Foreskin melanocyte (primary cell): ENCODE measurements at places on chromosomes 11 and 22.
A peak's percentile ranks its signal among the peaks of the same experiment; 100 is the strongest.

GRCh38 chr22:30161051-30161469 lies 80.8 kb downstream of the HORMAD2 start:
- no peak for DNase-seq

DNA sequence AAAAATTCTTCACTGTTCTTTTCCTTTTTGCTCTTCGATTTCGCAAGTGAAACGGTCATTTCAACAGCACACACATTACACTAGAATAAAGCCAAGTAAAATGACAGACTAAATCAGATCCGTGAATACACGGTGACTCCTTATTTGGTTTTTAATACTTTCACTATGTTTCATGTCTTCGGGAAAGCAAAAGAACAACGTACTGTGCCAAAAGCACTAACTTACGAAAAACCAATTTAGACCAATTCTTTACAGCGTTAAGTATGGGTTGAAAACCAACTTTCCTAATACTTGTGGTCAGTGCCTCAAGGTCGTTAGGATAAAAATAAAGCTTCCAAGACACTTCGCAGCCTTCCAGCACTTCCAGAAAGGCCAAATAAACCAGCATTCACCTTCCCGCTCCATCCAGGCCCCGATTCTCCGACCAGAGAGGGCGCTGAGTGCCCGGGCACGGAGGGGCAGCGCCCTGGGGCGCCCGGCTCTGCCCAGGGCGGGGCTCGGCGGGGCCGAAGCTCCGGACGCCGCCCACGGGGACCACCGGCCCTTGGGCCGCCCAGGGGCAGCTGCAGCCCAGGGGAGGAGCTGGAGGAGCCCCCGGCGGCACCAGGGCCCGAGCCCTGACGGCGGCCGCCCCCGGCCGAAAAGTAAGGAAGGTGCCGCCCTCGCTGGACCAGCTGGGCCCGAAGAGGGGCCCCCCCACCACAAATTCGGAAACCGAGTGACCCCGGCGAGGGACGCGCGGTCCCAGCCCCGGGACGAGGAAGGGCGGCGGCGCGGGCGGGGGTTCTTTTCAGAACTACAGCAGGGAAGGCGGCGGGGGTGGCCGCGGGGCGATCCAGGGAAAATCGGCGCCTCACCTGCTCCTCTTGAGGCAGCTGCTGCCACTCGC lies 499 bp downstream of the ATL3 start:
- DNase-seq, result peak; percentile 44

- DNase-seq, result no peak
These were observed 3.0 kb downstream of the SMTN start for GRCh38 chr22:31083923-31084810.

DNA sequence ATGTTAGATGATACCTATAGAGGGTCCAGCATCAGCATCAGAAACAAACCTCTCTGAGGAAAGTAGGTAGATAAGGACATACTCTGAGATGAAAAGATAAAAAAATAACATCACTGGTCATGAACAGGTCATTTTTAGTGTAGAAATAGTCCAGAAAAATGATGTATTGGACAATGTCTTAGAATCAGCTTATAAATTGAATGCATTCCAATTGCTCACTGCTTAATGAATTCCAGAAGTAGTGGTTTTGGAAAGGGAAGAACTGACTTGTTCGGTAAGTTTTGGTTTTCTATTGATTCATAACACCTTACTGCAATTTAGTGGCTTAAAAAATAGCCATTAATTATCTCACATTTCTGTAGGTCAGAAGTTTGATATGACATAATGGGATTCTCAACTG lies 929.5 kb upstream of the CCDC90B start:
- DNase-seq, result no peak

DNA sequence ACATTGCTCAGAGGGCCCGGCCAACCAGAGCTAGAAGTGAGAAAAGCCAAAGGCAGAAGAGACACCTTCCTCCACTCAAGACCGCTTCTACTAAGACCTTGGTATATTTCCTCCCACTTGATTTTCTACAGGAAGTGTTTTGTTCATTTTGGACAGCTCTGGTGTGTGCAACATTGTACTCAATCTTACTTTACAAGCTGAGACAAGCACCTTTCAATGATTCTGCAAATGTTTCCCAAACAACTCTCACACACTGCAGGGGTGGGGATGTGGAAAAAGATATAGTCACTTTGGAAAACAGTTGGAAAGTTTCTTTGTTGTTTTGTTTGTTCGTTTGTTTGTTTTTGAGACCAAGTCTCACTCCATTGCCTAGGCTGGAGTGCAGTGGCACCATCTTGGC lies 15.7 kb downstream of the MYO18B start:
- DNase-seq, result no peak

DNA sequence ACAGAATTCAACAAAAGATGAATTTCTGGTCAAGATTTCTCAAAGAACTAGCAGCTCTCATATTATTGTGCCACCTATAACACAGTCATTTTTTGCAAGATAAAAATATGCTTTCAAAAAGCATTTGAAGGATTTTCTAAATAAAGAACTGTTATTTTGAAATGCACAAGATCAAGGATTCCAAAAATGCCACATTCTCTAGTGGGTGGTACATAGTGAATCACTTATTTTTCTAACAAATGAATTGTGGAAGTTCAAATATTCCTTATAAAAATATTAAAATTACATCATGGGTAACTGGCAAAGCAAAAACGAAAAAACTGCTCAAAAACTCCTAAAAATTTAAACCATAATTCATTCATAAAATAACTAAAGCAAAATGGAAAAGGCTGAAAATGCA lies 2.1 kb downstream of the RNF141 start:
- DNase-seq, result no peak

DNA sequence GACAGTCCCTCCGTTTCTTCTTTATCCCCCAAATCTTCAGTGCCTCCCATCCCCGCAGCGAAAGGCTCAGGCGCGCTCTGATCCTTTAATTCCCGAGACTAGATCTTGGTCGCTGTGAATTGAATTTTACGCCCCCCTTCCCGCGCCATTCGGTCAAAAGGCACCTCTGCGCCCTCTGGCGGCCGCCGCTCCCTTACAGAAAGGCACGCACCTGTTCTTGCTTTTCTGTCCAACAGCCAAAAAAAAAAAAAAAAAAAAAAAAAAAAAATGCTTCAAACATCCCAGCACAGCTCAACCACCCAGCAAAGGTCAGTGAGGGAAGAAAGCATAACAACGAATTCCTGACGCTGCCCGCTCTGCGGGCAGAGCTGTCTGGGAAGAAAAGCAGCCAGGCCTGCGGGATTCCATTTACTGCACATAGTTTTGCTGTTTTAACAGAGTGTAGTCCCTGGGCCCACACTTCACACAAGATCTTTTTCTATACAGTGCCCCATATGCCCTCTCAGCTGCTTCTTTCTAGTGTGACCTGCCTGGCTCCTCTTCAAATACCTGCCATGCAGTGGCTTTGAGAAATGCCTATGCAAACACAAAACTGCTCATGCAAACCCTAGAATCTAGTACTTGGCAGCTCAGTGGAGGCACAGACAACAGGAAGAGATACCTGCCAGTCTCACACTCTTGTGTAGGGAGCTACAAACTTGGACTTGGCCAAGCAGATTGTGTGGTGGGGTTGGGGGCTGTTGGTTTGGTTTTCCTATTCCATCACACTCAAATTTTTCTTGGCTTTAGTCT lies 1.3 kb upstream of the ESAM start:
- peak; percentile 14 for DNase-seq

GRCh38 chr11:96267496-96268032 lies 75.4 kb downstream of the MAML2 start:
- no peak for DNase-seq

- DNase-seq, result peak; percentile 76
These were observed 133.0 kb upstream of the TIMP3 start for GRCh38 chr22:32668254-32669094.
